NCI-H2171 treated with DMSO at 0.1 percent for 48 hours (cell line): ENCODE measurements at places on chromosomes 4 and X.

DNA sequence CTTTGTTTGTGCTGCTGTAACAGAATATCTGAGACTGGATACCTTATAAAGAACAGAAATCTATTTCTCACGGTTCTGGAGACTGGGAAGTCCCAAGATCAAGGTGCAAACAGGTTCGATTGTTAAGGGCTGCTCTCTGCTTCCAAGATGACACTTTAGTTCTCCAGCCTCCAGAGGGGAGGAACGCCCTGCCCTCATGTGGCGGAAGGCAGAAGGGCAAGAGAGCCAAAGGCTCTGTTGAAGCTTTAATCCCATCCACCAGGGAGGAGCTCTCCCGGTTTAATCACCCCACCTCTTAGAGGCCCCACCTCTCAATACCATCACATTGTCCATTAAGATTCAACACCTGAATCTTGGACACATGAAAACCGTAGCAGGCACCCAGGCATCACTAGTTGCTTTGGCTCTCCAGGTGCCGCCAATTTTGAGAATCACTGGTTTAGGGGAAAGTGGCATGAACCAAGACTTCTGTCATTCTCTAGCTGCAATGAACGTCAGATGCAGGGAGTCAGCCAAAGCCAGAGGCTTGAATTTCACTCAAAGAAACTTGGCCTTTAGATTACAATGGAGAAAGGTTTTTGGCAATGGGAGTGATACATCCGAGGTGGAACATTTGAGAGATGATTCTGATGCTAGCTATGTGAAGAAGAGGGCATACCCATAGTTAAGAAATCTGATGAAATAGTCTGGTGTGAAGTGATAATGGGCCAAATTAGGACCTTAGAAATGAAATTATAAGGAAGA is 15.7 kb downstream of the FHL1 start:
- DNase-seq = peak; percentile 15

GRCh38 chr4:170610434-170610833 is 520.7 kb upstream of the AADAT start:
- DNase-seq = no peak

- no peak for DNase-seq
Observed at GRCh38 chrX:86154553-86154952, 6.3 kb downstream of the DACH2 start.

- DNase-seq = no peak
Observed at GRCh38 chr4:1834047-1834775, 21.7 kb downstream of the LETM1 start.

- no peak for DNase-seq
Observed at GRCh38 chr4:121943941-121944340, 7.9 kb downstream of the TRPC3 start.

- DNase-seq = peak; percentile 2
Observed at GRCh38 chr4:100742045-100742444, 224.2 kb upstream of the EMCN start.

GRCh38 chr4:108690738-108691137 is 40.3 kb downstream of the OSTC start:
- no peak for DNase-seq
